ENCODE measurements at places on chromosomes 6 and 20.

DNA sequence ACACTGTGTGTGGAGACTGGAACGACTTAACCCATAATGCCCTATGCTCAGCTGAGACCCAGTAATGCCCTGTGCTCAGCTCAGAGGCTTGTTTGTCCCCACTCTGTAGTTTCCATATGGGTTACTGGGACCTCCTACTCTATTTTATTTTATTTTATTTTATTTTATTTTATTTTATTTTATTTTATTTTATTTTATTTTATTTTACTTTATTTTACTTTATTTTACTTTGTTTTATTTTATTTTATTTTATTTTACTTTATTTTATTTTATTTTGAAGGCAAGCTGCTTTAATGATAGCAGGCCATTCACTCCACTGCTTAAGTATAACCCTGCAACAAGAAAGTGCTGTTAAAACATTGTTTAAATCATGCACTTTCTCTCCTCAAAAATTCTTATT is 603.4 kb upstream of the JAG1 start:
- no peak for DNase-seq

- no peak for DNase-seq
Measured at GRCh38 chr20:47360297-47361056, 4.0 kb upstream of the ZMYND8 start.

DNA sequence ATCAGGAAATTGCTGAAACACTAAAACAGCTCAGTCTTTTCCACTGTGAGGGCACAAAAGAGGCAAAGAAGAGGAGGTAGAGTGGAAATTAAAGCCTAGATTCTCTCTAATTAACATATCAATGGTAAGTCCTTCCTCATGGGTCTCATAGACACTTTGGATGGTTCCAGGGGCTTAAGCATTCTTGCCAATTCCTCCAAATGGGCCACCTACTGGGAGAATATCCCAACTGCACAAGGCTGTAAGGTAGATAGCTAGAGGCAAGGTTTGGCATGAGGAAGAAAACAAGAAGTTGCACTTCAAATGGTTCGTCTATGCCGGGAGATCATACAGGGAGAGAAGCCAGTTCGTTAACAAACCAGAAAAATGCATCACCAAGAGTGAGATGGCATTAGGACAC is 107.6 kb upstream of the KHDRBS2 start:
- DNase-seq, result no peak

- no peak for DNase-seq
Measured at GRCh38 chr6:27874016-27874415, 38.2 kb downstream of the OR2B2 start.

- DNase-seq, result no peak
Measured at GRCh38 chr20:51739722-51740249, 28.4 kb downstream of the ATP9A start.

- no peak for DNase-seq
Measured at GRCh38 chr20:15927893-15928650, 645.2 kb downstream of the KIF16B start.

DNA sequence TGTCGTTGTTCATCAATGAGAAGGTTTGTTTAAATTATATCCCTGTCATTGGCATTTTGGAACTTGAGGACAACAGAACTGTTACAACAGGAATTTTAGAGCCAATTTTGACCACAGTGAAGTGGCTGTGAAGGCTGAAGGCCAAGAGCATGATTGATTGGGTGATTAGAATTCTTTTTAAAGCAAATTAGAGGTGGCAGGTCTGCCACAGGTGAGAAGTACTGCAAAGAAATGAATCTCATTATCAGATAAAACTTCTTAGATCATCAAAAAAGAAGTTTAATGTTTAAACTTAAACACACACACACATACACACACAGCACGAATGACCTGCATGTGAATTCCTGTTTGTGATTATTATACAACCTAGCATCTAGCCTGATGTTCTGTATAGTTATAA is 32.4 kb downstream of the FARS2 start:
- no peak for DNase-seq
